Activated T-helper 2 cell treated with anti-CD3 and anti-CD28 coated beads, Interferon-gamma antibody, Interleukin-2, Interleukin-4, amounts not matched to agents 10 μg/mL and 5 μg/mL and 100 μg/mL, durations not matched to agents 14 hours and 24 hours and 36 hours (primary cell): ENCODE measurements at places on chromosomes 5 and 9. TPM values are rescaled to one million over a fixed set of nuclear protein-coding genes. Genes with fewer than 3 reads are reported as not detected.

DNA sequence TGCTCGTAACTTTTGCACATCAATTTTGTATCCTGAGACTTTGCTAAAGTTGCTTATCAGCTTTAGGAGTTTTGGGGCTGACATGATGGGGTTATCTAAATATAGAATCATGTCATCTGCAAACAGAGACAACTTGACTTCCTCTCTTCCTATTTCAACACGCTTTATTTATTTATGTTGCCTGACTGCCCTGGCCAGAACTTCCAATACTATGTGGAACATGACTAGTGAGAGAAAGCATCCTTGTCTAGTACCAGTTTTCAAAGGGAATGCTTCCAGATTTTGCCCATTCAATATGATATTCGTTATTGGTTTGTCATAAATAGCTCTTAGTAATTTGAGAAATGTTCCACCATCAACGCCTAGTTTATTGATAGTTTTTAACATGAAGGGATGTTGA is 65.4 kb upstream of the CDH12 start:
- no peak overlapping the region for H3K27ac ChIP-seq
- no peaks in the 10 kb centered on the region for H3K4me1 ChIP-seq
- H3K4me3 ChIP-seq, result no peak overlapping the region
- no peaks in the 10 kb centered on the region for H3K27me3 ChIP-seq
- H3K36me3 ChIP-seq, result no peaks in the 10 kb centered on the region
- no peak for DNase-seq

Gene AK8
- total RNA-seq, result not detected in 2 replicates

Gene KIF20A
- 28.1 and 30.3 TPM in 2 replicates for total RNA-seq

DNA sequence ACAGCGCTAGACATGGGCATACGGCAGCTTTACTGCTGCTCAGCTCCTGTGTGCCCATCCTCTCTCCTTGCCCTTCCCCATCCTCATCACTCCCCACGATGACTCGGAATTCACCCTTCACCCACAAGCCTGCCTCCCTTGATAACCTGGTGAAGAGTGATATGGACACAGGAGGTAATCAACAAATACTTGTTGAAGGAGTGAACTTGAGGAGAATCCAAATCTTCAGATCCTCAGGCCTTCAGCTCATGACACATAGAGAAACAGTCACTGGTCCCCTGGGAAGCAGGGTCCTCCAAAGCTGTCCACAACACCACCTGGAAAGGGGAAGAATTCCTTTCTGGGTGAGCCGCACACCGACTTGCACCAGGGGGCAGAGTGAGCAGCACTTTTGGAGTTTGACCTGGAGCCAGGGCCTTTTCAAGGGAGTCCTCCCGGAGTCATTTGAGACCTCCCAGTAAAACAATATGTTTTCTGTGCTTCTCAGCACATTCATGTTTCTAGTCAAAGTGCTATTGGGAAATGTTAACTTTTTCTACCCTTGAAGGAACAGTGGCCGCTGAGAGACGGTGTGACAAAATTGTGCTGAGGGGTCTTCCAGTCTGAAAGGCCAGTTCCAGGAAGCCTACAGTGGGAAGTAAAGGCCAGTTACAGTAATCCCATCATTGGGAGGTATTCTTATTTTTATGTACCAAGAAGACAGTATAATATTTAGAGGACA is 332.3 kb downstream of the CWC27 start:
- peaks cover 20% of the 10 kb centered on the region for H3K27me3 ChIP-seq
- no peak for DNase-seq
- no peaks in the 10 kb centered on the region for H3K36me3 ChIP-seq
- no peak overlapping the region for H3K4me3 ChIP-seq
- H3K4me1 ChIP-seq, result peaks cover 32% of the 10 kb centered on the region

Gene PCSK5
- 1.5 TPM in 2 replicates for total RNA-seq

GRCh38 chr5:143480001-143480400 is 76.5 kb upstream of the NR3C1 start:
- no peak for DNase-seq
- no peak overlapping the region for H3K27ac ChIP-seq
- no peaks in the 10 kb centered on the region for H3K4me1 ChIP-seq
- no peaks in the 10 kb centered on the region for H3K27me3 ChIP-seq
- no peaks in the 10 kb centered on the region for H3K36me3 ChIP-seq

- H3K27me3 ChIP-seq, result peaks cover 6% of the 10 kb centered on the region
- no peak for DNase-seq
- H3K4me1 ChIP-seq, result peaks cover 6% of the 10 kb centered on the region
- H3K4me3 ChIP-seq, result no peak overlapping the region
- no peaks in the 10 kb centered on the region for H3K36me3 ChIP-seq
- H3K27ac ChIP-seq, result no peak overlapping the region
Measured at GRCh38 chr9:32866273-32866672, 82.9 kb downstream of the TMEM215 start.

- no peak for DNase-seq
- peak overlapping the region; percentile 88 for H3K27ac ChIP-seq
- peaks cover 46% of the 10 kb centered on the region for H3K4me1 ChIP-seq
- H3K27me3 ChIP-seq, result no peaks in the 10 kb centered on the region
Measured at GRCh38 chr5:36152324-36153297, 700 bp downstream of the SKP2 start.

DNA sequence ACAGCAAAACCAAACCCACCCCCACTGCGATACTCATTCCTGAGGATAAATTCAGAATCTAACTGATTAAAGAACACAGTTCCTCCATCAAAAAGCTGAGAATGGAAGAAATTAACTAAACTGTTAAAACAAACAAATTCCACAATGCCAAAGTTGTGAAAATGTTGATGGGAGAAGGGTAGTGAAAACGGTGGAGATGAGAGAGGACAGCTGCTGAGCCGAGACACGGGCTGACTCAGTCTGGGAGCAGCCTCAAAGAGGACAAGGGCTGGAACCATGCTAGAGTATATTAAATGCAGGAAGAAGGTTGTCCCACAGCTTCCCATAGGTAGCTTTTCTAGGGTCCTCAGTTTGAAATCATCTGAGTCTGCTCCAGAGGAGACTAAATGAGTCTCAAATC is 14.3 kb downstream of the ADAMTS12 start:
- no peak overlapping the region for H3K27ac ChIP-seq
- DNase-seq, result no peak
- no peaks in the 10 kb centered on the region for H3K36me3 ChIP-seq
- H3K4me1 ChIP-seq, result no peaks in the 10 kb centered on the region
- no peak overlapping the region for H3K4me3 ChIP-seq

DNA sequence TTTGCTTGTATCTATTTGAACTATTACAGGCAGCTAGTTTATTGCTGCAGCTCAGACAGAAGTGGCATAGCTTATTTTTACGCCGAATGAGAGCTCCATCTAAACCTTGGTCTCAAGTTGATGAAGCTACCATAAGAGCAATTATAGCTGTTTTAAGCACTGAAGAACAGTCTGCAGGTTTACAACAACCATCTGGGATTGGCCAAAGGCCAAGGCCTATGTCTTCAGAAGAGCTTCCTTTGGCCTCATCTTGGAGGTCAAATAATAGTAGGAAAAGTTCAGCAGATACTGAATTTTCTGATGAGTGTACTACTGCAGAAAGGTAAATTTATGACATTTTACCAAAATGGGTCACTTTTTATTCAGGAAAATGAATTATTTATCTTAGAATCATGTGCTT is 67.9 kb downstream of the YTHDC2 start:
- no peaks in the 10 kb centered on the region for H3K4me1 ChIP-seq
- H3K27me3 ChIP-seq, result no peaks in the 10 kb centered on the region
- peaks cover 21% of the 10 kb centered on the region for H3K36me3 ChIP-seq

- H3K4me1 ChIP-seq, result peaks cover 5% of the 10 kb centered on the region
- peaks cover 18% of the 10 kb centered on the region for H3K27me3 ChIP-seq
- DNase-seq, result no peak
- no peaks in the 10 kb centered on the region for H3K36me3 ChIP-seq
Measured at GRCh38 chr5:126414874-126415502, 8.2 kb upstream of the GRAMD2B start.

- no peaks in the 10 kb centered on the region for H3K27me3 ChIP-seq
- H3K4me3 ChIP-seq, result no peak overlapping the region
- peaks cover 5% of the 10 kb centered on the region for H3K4me1 ChIP-seq
- H3K36me3 ChIP-seq, result no peaks in the 10 kb centered on the region
Measured at GRCh38 chr5:93941897-93942296, 200.5 kb upstream of the POU5F2 start.

GRCh38 chr5:169013846-169014245 is 287.1 kb downstream of the SLIT3 start:
- no peak for DNase-seq
- H3K4me1 ChIP-seq, result no peaks in the 10 kb centered on the region
- no peak overlapping the region for H3K27ac ChIP-seq
- no peak overlapping the region for H3K4me3 ChIP-seq

GRCh38 chr5:176541338-176542134 is 4.3 kb upstream of the RNF44 start:
- H3K4me1 ChIP-seq, result peaks cover 46% of the 10 kb centered on the region
- H3K4me3 ChIP-seq, result peak overlapping the region; percentile 86
- peak; percentile 74 for DNase-seq
- peak overlapping the region; percentile 86 for H3K27ac ChIP-seq
- no peaks in the 10 kb centered on the region for H3K36me3 ChIP-seq

GRCh38 chr5:56328753-56329560 is 95.8 kb upstream of the ANKRD55 start:
- DNase-seq, result peak; percentile 52
- H3K4me1 ChIP-seq, result peaks cover 60% of the 10 kb centered on the region
- peak overlapping the region; percentile 58 for H3K4me3 ChIP-seq
- peak overlapping the region; percentile 89 for H3K27ac ChIP-seq
- H3K27me3 ChIP-seq, result no peaks in the 10 kb centered on the region

DNA sequence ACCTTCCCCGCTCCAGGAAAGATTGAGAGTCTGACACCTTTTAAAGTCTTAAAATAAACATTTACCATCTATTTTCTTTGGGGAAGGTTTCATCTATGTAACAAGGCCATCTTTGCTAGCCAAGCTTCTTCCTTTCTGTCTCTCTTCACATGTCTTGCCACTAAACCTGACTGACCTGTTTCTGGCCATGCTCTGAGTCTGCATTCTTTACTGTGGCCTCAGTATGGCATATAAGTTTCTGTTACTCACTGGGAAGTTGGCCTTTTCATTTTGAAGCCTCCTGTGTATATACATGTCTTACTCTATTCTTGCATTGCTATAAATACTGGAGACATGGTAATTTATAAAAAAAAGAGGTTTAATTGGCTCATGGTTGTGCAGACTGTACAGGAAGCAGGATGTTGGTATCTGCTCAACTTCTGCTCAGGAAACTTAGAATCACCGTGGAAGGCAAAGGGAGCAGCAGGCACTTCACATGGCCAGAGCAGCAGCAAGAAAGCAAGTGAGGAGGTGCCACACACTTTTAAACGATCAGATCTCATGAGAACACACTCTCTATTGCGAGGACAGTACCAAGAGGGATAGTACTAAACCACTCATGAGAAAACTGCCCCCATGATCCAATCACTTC is 48.1 kb downstream of the KCNV2 start:
- H3K27ac ChIP-seq, result peak overlapping the region; percentile 90
- H3K4me1 ChIP-seq, result peaks cover 33% of the 10 kb centered on the region
- no peaks in the 10 kb centered on the region for H3K27me3 ChIP-seq
- H3K4me3 ChIP-seq, result no peak overlapping the region
- peaks cover 62% of the 10 kb centered on the region for H3K36me3 ChIP-seq

DNA sequence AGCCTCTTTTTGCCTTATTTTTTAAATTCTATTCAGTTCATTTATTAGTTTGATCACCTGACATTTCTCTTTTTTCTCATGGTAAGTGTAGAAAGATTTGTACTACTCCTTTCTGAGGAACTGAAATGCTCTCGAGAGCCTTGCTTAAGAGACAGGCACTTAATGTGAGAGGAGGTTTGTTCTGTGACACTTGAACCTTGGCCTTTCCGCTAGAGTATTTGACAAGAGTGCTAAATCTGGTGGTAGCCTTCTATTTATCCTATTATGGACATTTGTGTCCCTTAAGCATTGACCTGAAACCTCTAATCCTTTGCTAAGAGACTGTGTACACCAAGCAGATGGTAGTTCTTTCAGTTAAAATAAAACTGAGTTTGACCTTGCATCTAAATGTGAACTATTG is 805.0 kb upstream of the PTPRD start:
- H3K27me3 ChIP-seq, result no peaks in the 10 kb centered on the region
- no peaks in the 10 kb centered on the region for H3K4me1 ChIP-seq
- no peak for DNase-seq

DNA sequence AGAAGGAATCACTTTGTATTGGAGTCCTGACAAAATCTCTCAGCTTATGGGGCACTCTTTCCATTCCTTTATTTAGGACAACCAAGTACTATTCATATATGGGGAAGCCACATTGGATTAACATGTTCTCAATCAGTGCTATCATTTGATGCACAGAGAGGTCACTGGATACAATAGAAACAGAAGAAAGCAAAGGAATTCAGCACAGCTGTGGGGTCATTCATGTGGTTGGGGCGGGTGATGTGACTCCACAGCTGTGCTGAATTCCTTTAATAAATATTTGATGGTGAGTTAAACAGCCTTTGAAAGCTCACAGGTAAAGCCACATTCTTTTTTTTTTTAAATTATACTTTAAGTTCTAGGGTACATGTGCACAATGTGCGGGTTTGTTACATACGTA is 854 bp upstream of the TEX48 start:
- peaks cover 67% of the 10 kb centered on the region for H3K4me1 ChIP-seq
- H3K4me3 ChIP-seq, result no peak overlapping the region
- H3K36me3 ChIP-seq, result peaks cover 35% of the 10 kb centered on the region
- peak overlapping the region; percentile 29 for H3K27ac ChIP-seq
- peaks cover 5% of the 10 kb centered on the region for H3K27me3 ChIP-seq

Gene GGTA1
- total RNA-seq, result not detected in 2 replicates
